ENCODE measurements at places on chromosomes 1 and 21.
A peak's percentile ranks its signal among the peaks of the same experiment; 100 is the strongest.

DNA sequence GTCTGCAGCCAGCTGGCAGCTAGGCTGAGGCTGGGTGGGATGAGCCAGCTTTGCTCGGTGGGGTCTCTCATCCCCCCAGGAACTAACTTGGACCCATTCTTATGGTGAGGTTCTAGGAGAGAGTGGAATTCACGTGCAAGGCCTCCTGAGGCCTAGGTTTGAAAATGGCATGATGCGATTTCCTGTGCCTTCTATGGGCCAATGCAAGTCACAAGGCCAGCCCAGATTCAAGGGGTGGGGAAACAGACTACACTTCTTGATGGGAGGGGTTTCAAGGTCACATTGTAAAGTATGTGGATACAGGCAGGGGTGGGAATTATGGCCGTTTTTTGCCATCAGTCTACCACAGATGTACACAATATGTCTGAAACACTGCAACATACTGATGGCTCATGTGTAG, 48.3 kb downstream of the HTR6 start:
- no peak for DNase-seq

GRCh38 chr1:12450090-12450755, 167.8 kb downstream of the DHRS3 start:
- no peak for DNase-seq

DNA sequence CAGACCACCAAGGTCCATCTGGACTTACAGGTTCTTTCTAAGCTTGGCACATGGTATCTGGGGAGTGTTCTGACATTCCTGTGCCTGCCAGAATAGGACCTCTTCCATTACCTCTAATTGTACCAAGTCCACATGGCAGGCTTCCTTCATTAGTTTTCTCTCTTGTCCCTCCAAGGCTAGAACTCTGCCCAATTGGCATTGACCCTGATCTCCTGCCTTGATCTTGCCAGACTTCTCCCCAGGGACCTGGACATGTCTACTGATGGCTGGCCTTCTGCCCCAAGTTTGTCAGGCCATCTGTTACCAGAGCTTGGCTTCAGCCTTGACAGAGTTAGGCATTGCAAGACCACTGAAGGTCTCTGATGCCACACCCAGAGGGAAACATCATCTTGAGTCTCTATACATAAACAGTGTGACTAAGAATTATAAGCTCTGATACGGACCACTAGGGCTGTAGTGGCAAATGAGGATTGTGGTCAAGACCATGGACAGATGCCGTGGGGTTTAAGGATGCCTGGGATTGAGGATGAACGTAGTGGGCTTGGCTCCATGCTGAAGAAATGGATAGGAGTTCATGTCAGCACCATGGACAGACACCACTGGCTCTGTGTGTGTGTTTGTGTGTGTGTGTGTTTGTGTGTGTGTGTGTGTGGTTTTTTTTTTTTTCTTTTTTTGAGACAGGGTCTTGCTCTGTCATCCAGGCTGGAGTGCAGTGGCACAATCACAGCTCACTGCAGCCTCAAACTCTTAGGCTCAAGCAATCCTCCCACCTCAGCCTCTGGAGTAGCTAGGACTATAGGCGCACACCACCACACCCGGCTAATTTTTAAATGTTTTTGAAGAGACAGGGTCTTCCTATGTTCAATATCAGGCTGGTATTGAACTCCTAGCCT, 19.5 kb upstream of the PSMB2 start:
- DNase-seq, result no peak

DNA sequence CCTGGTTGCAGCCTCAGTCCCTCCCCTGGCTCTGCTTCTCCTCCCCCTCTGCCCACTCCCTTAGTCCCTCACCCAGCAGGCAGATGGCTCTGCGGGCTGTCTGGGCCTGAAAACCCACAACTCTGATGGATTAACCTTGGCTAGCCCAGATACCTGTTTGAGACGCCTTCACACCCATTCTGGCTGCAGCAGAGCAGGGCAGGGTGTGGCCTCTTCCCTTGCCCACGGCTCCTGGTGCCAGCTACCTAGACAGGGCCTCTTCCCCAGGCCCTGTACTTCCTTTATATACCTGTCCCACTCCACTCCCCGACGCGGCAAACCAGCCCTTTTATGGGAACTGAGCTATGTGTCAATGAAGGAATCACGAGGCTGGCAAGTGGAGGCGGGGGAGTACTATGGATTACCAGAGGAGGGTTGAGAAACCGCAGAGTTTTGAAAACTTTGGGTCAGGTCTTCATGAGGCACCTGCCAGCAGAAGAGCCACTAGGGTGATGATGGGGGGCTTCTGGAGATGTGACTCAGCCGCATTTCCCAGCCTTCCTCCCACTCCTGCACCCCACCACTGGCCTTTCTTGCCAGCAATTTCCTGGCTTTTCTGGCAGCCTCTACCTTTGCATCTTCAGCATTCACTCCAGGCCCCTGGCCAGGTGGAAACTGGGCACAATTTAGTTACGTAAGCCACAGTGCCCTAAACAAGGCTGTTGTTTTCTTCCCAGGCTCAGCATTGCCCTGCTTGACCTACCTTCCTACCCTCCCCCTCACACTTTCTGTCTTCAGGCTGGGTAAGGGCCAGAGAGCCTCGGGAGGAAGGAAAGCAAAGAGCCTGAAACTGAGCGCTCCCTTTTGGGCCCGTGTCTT, at the start of gene CHI3L1:
Gene CHI3L1, minus strand, starts transcription at position 259 of the 858 bp plus-strand sequence. Its CDS starts 81 bp downstream, at position 178.
- DNase-seq, result peak; percentile 42

GRCh38 chr1:9440763-9441194, 98.5 kb upstream of the SLC25A33 start:
- no peak for DNase-seq

GRCh38 chr1:4960336-4960735, 305.9 kb downstream of the AJAP1 start:
- no peak for DNase-seq

GRCh38 chr1:155080312-155081228, 1.9 kb downstream of the EFNA3 start:
- DNase-seq, result peak; percentile 78

DNA sequence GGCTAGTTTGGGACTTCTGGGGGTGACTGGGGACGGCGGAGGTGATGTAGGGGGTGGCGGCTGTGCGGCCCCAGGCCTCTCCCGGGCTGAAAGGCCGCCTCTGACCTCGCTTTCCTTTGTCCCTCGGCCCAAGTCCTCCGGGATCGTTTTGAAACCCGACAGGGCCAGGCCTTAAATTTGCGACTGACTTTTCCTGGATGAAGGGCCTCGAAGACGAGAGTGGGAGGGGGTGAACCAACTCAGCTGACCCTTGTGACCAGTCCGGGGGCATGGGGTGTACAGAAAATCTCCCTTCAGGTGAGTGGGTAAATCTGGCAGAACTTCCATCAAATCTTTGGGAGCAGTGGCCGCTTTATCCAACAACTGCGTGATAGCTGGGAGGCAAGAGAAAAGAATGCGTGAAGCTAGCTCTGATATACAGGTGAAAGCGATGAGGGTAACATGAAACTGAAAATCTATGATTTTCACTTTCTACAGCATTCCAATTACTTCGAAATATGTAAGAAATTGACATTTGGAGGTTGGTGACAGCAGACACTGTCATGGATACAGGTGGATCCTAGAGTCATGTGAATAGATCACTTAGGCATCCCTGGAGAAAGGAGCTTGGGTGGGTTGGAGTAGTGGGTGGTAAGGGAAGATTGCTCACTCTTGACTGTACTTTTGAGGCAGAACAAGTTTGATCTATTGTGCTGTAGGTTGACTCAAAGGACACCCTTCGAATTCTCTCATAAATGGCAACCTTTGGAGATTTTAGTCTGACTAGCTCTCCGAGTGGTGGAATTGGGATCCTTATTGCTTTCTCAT, 885 bp downstream of the AHCYL1 start:
- no peak for DNase-seq

GRCh38 chr1:115727706-115728249, 40.7 kb downstream of the CASQ2 start:
- no peak for DNase-seq

DNA sequence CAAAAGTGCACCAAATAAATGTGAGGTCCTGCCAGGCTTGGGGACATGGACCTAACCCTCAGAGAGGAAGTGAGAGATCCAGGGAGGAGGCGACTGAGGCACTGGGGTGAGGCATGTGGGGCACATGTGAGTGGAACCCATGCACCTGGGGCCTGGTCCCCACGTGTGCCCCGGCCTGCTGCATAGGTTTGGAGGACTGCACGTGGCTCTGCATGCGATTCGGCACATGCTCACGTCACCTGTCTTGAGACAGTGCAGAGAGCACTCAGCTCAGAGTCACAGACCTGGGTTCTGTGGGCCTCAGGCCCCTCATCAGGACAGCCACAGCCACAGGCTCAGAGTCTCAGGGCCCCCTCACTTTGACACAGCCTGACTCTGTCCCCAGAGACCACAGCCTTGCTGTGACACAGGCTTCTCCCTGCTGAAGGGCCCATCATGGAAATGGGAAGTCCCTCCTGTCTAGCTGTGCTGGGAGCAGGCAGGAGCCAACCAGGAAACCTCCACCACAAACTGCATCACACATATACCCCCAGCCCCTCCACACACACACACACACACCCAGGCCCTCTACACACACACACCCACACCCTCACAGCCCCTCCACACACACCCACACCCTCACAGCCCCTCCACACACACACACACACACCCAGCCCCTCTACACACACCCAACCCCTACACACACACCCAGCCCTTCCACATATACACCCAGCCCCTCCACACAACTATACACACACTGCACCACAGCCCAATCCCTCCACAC, 48.2 kb downstream of the SLC9A1 start:
- no peak for DNase-seq

DNA sequence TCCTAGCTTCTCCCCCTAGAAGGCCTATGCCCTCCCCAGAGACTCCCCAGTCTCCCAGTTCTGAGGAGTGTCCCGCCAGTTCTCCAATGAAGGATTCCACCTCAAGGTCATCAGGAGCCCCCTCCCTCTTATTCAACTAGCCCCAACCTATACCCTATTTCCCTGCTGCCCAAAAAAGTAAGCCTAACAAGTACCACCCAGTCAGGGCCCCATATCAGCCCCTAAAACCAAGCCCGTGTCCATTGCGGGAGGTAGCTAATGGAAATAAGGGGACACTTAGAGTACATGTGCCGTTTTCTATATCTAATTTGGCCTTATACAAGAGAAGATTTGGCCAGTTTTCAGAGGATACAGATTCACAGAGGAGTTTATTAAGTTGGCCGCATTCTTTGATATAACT, 416.2 kb downstream of the MATN1 start:
- DNase-seq, result no peak

DNA sequence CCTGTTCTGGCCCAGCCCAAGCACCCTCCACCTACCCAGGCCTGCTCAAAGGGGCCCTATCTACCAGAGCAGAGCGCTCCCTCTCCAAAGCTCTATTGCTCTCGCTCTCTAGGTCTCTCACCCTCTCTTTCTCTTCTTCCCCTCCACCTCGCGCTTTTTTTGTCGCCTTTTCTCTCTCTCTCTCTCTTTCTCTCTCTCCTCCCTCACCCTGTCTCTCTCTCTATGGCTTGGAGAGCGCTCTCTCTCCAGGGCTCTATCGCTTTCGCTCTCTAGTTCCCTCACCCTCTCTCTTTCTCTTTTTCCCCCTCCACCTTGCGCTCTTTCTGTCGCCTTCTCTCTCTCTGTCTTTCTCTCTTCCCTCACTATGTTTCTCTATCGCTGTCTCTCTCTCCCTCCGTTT, 3.4 kb upstream of the ZNF678 start:
- DNase-seq, result no peak

DNA sequence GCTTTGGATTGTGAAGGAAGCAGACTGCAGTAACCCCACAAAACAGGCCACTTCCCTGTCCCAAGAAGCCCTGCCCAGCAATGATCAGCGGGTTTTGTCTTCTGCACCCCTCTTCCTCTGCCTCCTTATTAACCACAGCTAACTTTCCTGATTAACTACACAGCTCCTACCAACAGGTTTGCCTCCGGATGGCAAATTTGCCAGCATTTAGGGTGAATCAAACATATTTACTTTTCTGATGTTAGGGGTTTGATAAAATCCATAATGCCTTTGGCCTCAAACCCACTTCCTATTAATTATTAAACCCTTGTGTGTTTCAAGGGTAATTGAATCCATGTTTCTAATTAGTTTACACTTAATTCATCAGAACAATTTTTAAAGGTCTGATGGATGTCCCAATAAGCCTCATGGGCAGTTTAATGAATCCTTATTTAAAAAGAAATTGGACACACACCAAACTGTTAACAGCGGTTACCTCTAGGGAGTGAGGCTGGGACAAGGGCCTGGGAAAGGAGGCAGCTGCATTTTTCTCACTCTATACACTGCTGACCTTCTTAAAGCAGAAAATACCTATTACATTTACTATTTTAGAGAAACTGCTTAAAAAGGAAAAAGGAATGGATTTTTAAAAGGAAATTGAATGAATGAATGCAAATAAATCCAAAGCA, 91.9 kb downstream of the CSMD2 start:
- DNase-seq, result no peak

Measured in activated effector memory CD4-positive, alpha-beta T cell treated with anti-CD3 and anti-CD28 coated beads, Interleukin-2, amount 50 U/mL, for 16 hours (primary cell).